ENCODE measurements at places on chromosomes 12 and 14. TPM values are rescaled to one million over a fixed set of nuclear protein-coding genes. Genes with fewer than 3 reads are reported as not detected.
A peak's percentile ranks its signal among the peaks of the same experiment; 100 is the strongest.

The RAN gene
- total RNA-seq: 526 TPM

The SVOP gene
- total RNA-seq: not detected

The LBHD2 gene
- not detected for total RNA-seq

- DNase-seq: no peak
These were observed 170.4 kb downstream of the PRKD1 start for GRCh38 chr14:29757188-29757680.

- DNase-seq: no peak
These were observed 1125.7 kb upstream of the FLRT2 start for GRCh38 chr14:84404246-84404645.

The CPNE8 gene
- 3.5 TPM for total RNA-seq

- no peak for DNase-seq
These were observed 33.1 kb upstream of the G2E3 start for GRCh38 chr14:30525833-30526232.

The AHNAK2 gene
- 4.1 TPM for total RNA-seq

The AQP2 gene
- not detected for total RNA-seq

DNA sequence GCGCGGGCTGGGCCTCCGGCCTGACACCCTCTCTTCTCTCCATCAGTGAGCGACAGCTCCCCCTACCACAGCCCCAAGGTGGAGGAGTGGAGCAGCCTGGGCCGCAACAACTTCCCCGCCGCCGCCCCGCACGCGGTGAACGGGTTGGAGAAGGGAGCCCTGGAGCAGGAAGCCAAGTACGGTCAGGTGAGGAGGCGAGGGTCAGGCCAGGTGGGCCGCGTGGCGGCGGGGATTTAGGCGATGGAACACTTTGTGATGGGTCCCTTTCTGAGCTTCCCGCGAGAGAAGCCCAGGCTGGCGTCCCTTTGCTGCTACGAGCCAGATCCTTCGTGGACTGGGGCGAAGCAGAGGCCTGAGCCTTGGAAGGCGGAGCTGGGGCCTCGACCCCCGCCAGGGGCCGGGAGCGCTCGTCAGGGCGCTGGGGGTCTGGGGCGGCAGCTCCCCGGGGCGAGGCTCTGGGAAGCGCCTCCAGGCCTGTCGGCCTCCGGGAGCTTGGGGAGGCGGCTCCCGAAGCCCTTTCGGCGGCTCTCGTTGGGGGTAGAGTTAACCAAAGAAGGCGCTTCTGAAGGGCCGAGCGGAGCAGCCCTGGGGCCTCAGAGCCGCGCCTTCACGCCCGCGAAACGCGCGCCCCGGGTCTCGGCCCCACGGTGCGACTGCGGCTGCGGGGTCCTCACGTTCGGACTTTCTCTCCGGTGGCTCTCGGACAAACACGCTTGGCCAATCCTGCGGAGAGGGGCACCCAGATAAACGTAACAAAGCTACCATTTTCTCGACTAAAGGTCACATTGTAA is 5.0 kb downstream of the PAX9 start:
- no peak for DNase-seq

GRCh38 chr12:52306731-52307130 is 14.5 kb downstream of the KRT83 start:
- no peak for DNase-seq

DNA sequence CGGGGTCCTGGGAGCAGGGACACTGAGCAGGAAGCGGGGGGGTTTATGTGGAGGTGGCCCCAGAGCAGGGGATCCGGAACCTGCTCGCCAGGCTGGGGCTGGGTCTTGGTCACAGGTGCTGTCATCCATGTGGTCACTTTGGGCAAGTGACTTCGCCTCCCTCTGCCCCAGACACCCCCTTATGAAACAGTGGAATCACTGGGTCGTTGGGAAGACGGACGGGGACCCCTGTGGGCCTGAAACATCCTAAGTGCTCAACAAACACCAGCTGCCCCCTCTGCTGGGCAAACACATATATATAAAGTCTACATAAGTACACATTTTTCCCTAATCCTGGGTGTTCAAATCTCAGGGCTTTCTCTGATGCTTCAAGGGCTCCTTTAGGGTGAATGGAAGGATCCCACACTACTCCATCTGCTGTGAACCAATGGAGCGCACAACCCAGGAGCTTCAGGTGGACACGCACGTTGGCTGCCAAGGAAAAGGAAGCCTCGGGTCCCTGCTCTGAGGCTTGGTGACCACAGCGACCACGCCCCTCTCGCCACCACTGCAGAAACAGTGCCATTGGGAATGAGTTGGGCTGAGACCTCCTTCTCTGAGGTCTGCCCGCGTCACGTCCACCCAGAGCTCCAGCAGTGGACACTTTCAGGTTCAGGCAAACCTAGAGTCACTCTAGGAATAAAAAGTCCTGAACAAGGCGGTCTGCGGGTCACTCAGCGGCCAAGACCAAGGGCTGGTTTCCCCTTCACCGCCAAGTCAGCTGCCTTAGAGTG is 54.6 kb downstream of the CDC42BPB start:
- DNase-seq: no peak

The CTDSP2 gene
- total RNA-seq: 75.2 TPM

The TSPAN11 gene
- total RNA-seq: 0.24 TPM

The GPR68 gene
- total RNA-seq: 0.08 TPM

GRCh38 chr14:93114713-93115068 is 1.0 kb downstream of the ITPK1 start:
- peak; percentile 53 for DNase-seq

DNA sequence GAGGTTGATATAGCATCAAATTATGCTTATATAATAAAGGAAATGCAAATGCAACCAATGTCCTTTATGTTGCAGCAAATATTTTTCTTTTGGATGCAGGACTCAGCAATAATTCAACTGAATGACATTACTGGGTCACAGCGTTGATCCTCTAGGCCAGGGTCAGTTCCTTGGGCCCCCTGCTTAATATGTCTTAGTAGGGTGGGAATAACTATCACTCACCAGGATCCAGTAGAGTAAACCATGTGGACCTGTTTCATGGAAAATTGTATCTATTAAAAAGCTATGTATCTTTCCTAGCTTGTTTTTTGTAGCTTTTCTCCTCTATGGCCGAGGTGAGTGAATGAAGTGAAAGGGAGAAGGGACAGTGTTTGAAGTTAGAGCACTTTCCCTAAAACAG is 161.5 kb upstream of the SSTR1 start:
- no peak for DNase-seq

The ASB2 gene
- 148 TPM for total RNA-seq

The KRT83 gene
- not detected for total RNA-seq

The RDH16 gene
- 0.20 TPM for total RNA-seq

The TMPO gene
- 9.1 TPM for total RNA-seq

- no peak for DNase-seq
These were observed 6.0 kb downstream of the FAR2 start for GRCh38 chr12:29155079-29155478.

GRCh38 chr14:76352639-76353281 is 23.2 kb upstream of the ESRRB start:
- DNase-seq: peak; percentile 64

DNA sequence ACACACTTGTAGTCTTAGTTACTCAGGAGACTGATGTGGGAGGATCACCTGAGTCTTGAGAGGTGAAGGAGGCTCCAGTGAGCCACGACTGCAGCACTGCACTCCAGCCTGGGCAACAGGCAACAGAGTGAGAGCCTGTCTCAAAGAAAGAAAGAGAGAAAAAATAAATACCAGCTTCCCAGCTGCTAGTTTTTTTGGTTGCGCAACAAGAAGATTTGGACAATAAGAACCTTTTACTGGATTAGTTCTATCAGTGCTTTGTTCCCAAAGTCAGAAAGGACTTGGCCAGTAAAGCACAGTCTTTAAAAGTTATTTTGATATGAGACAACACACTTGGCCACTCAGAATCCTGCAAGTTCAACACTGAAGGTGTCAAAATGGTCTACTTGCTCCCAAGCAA is 768.1 kb upstream of the LRFN5 start:
- no peak for DNase-seq

DNA sequence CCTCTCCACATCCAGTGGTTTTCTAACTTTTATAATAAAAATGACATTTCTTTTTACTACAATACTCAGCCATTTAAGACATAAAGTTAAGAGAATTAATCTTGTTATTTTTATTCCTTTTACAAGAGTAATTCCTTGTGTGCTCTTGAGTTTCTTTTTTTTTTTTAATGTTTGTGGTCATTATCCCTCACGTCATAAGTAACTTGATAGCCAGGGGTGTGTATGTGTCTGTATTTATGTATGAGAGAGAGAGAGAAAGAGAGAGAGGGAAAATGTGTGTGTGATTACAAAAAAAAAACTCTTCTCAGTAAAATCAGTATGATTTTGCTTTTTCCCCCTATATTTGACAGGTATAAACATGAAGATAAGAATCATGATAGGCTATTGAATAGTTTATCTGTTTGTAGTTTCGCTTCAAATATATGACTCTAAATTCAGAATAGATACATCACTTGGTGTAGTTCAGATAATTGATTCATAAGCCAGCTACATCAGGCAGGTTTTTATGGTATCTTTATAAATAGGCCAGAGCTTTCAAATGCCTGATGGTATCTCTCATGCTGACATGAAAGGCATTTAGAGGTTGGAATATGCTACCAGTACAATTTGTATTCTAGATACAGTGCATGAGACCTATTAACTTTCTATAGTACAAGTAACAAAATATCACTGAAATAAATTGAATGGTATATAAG is 34.9 kb downstream of the RERGL start:
- DNase-seq: no peak

GRCh38 chr14:105554022-105554421 is 27.6 kb downstream of the TMEM121 start:
- DNase-seq: peak; percentile 7

DNA sequence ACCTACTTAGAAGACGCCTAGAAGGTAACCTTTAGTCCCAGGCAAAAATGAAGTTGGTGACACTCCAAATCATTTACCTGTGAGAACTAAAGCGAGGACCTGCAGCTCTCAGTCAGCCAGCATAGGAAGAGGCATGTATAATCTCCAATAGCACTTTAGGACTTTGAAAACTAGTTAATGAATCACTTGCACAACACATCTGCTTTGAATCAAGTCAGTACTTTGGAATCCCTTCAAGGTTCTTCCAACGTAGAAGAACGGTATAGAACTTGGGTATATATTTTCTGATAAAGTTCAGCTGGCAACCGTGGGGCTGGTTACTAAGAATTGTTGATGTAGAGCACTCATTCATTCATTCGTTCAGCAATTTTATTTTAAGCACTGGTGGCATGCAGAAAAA is 251.9 kb downstream of the TMEM132D start:
- no peak for DNase-seq

DNA sequence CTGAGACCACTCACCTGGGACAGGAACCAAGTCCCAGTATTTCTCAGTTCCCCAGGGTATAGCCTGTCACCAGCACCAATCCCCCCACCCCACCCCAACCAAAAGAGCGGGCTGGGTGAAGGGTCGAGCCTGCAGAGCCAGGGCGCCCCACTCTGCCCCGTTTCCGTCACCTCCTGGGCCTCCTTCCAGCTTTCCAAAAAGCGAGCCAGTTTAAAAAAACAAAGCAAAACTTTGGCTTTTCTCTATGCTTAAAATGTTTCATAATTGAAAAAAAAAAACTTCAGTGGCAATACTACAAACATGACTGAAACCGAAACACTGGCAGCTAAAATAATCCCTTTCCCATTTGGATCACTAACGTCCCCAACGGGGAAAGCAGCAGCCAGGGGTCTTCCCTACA is 7.5 kb downstream of the CAMKK2 start:
- no peak for DNase-seq

GRCh38 chr14:74161526-74162158 is 76.9 kb downstream of the LIN52 start:
- DNase-seq: no peak

DNA sequence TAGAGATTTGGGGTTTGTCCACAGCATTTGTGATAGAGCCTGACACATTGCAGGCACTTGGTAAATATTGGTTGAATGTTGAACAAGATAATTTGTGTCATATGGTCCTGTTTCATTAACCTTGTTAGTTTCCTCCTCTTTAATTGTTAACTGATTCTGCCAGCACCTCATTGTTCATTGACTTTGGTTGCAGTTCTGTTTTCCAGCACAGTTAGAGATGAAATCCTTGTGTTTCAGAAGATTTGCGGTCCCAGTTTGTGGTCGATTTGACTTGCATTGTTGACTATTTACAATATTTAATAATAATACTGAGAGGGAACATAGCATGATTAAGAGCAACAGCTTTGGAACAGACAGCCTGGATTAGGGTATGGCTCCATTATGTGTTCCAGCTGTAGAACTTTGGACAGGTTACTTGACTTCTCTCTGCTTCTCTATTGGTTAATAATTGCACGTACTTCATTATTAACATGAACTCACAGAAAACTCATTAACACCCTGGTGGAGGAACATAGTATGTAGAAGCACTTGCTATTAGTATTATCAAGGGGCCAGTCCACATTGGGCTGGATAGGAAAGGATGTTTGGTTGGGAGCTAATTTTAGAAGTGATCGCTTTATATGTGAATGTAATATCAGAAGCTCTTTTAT is 8.7 kb downstream of the DRAM1 start:
- DNase-seq: no peak

DNA sequence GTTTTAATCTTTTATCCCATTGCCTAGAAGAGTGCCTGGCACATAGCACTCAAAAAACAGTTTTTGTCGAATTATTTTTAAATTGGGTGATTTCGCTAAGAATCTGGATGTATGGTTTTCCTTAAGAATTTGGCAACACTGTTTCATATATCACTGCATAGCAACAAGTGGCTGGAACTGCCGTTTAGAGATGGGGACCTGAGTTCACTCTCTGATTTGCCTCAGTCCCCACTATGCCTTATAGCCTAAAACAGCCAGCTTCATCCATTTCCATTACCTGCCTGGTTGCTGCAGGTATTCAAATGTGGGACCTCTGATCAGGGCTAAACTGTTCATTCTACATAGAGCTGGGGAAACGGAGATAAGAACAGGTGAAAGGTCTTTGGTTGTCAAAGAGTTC is 1.8 kb downstream of the HEBP1 start:
- no peak for DNase-seq

DNA sequence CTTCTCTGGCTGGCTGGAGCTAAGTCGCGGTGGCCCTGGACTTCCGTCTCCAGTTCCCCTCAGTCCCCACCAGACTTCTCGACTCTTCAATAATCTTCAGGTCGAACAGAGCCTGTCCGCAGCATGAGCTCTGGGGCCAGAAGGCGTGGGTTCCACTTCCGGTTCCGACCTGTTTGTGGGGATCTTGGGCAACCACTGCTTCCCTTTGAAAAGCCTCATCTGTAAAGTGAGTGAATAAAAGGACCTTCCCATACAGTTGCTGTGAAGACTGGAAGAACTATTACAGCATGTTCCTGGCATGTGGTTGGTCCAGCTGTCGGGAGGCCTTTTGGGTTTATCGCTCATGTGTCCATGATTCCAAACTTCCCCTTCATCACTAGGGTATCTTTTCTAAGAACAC is 19.4 kb downstream of the ADGRD1 start:
- no peak for DNase-seq

The SIX4 gene
- 44.8 TPM for total RNA-seq

The CORO1C gene
- total RNA-seq: 59.1 TPM

The FOXN4 gene
- total RNA-seq: not detected

GRCh38 chr14:101598571-101599233 is 37.4 kb downstream of the DIO3 start:
- no peak for DNase-seq

DNA sequence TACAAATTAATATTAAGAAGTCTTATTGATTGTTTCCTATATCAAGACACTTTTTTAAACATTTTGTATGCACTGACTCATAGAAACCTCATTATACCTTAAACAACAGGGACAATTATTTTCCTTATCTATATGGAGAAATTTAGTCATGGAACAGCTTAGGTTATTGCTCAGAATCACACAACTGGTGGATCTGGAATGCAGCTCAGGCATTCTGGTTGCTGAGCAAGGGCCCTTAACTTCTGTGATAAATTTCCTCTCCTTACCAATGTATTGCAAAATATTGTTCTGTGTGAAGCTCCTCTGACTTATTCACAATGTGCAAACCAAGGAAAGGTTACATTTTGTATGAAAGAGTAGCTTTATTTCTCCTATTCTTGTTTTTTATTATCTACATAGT is 817.8 kb downstream of the LRFN5 start:
- DNase-seq: no peak

All from psoas muscle (tissue), 8 donors.